ENCODE measurements at places on chromosomes 7 and 10.

GRCh38 chr7:24907311-24907886 is 72.6 kb downstream of the OSBPL3 start:
- no peak for DNase-seq

DNA sequence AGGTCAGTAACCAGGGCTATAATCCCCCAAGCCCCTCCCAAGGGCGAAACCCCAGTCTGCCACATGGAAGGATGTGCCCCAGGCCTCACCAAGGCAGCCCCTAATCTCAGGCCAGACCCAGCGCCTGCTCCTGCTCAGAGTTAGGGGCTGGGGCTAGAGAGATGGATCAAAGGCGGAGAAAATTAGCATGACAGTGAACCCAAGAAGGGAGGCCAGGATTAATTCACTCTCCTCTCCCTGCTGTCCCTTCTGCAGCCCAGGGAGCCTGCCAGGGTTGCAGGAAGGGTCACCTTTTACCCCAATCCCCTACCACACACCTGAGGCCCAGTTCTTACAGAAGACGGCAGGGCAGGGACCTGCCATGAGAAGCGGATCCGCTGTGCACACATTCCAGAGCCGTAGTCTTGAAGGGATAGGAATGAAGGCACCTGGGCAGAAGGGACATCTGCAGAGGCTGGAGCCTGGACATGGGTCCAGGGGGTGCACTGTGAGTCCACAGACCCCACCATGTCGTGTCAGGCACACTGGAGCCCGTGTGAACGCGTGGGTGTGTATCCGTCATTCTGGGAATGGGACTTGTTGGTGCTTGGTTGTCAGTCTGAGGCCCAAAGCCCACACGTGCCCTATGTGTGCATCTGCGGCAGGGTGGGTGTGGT is 11.9 kb upstream of the ZMIZ1 start:
- no peak for DNase-seq

DNA sequence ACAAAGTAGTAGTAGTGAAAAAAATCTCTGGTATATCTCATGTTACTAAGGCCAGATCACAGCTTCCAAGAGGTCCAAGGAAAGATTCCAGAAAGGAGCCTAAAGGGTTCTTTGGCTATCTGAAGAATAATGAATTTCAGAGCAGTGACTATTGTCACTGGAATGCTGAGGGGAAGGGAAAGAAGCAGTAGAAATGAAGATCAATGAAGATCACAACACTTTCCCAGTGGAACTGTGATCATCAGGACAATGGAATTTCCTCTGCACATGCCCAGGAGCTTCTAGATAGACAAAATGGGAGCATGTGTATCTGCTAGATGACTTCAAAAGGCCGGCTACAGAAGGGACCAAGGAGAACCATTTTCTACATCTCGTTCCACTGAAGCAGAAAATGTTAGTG is 219.5 kb upstream of the PHYHIPL start:
- no peak for DNase-seq

DNA sequence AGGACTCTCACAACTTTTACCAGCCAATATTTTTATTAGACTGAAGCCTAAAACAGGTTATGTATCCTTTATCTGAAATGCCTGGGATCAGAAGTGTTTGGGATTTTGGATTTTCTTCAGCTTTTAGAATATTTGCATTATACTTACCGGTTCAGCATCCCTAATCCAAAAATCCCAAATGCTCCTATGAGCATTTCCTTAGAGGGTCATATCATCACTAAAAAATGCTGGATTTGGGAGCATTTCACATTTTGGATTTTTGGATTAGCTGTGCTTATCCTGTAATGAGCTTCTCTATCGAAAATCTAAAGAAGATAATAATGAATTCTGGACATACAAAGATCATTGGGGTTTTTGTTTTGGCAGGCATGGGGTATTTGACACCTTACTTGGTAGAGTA is 53.0 kb downstream of the RALA start:
- no peak for DNase-seq

GRCh38 chr10:852386-852785 is 79.1 kb downstream of the LARP4B start:
- no peak for DNase-seq

GRCh38 chr10:119602241-119603095 is 5.7 kb upstream of the TIAL1 start:
- DNase-seq: peak; percentile 64

DNA sequence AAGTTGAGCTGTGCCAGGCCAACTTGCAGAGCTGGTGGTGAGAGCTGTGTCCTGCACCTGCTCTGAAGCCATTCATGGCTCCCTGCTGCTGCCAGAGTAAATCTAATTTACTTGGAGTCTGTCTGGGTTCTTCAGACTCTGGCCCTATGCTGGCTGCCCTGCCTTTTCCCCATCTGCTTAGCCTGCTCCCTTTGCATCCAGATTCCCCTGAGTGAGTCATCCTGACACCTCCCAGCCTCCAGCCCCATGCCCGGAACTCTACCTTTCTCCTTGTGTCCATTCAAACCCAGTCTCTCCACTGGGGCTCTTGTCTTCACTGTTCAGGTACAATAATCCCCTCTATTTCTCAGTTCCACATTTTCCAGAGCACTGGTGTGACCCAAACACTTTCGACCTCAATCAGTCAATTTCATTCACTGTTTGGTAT is 434.4 kb upstream of the ZMIZ1 start:
- DNase-seq: peak; percentile 29

DNA sequence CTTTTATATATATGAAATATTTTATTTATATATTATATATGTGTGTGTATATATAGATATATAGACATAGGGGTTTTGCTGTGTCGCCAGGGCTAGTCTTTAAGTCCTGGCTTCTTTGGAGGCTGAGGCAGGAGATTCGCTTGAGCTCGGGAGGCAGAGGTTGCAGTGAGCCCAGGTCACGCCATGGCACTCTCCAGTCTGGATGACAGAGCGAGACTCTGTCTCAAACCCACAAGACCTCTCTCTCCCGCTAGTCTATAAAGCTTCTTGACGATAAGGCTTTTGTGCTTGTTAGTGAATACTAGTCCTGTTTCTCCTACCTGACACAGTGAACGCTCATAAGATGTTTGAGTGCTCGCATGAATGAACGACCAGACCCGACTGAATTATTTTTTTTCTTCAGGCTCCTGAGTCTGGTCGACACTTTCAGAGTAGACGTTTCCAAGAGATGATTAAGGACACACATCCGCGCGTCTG is 577 bp upstream of the DDX21 start:
- DNase-seq: no peak

- DNase-seq: no peak
Measured at GRCh38 chr10:102229810-102230263, 3.7 kb downstream of the ELOVL3 start.

- peak; percentile 56 for DNase-seq
Measured at GRCh38 chr7:74164985-74165456, 9.1 kb upstream of the EIF4H start.

GRCh38 chr7:104943502-104944343 is 70.3 kb upstream of the KMT2E start:
- no peak for DNase-seq

GRCh38 chr7:40279991-40280390 is 145.2 kb downstream of the SUGCT start:
- DNase-seq: no peak

GRCh38 chr10:24889639-24890038 is 62.8 kb downstream of the PRTFDC1 start:
- DNase-seq: no peak

- no peak for DNase-seq
Measured at GRCh38 chr10:125263551-125263950, 103.2 kb upstream of the CTBP2 start.

GRCh38 chr10:111107846-111108245 is 31.0 kb downstream of the ADRA2A start:
- DNase-seq: no peak

GRCh38 chr7:128904381-128905197 is 5.9 kb downstream of the KCP start:
- no peak for DNase-seq

DNA sequence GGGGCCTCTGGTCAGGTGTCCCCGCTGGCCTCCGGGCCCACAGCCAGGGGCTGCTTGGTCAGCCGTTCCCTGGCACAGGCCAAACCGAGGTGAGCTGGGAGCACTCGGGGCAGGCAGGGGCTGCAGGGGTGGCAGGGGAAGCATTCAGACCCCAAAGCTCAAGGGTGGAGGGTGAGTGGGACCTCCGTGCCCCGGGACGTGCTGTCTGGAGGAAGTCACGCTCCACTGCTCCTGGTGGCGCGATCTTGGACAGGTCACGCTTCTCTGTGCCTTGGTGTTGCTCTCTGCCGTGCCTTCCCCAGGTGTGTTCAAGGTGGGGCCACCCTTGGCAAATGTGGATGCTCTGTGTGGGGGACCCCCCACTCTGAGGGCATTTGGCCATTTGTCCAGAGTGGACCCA is 24.6 kb upstream of the ELFN1 start:
- no peak for DNase-seq

DNA sequence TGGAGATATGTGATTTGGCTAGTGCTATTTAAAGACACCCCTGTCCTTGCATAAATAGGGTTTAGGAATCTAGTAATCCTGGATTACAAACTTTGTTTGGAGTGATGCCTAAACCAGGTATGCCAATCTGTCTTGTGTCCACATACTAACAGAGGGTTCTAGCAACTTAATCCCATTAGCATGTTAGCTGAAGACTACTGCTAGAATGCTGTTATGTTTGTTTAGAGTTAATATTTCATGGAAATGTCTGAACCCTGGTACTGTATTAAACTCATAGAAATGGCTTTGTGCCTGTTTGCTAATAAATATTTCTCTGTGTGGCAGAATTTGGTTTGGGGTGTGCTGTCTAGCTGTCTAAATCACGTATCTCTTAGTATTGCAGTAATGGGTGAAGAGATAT is 150.8 kb downstream of the PFKFB3 start:
- DNase-seq: no peak

DNA sequence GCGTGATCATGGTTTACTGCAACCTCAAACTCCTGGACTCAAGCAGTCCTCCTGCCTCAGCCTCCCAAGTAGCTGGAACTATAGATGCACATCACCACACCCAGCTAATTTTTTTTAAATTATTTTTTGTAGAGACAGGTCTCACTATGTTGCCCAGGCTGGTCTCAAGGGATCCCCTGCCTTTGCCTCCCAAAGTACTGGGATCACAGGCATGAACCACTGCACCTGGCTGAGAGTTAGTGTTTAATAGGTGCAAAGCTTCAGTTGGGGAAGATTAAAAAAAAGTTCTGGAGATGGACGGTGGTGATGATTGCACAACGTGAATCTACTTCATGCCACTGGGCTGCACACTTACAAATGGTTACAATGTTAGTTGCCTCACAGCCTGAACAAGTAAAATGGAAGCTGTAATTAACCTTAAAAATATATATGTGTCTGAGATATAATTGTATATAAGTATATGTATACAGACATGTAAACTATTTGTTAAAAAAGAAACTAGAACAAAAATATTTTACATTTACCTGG is 106.4 kb upstream of the ZNF438 start:
- no peak for DNase-seq

- no peak for DNase-seq
Measured at GRCh38 chr7:30475580-30475979, 3.0 kb downstream of the NOD1 start.

GRCh38 chr7:116653646-116654045 is 18.4 kb upstream of the MET start:
- DNase-seq: no peak

DNA sequence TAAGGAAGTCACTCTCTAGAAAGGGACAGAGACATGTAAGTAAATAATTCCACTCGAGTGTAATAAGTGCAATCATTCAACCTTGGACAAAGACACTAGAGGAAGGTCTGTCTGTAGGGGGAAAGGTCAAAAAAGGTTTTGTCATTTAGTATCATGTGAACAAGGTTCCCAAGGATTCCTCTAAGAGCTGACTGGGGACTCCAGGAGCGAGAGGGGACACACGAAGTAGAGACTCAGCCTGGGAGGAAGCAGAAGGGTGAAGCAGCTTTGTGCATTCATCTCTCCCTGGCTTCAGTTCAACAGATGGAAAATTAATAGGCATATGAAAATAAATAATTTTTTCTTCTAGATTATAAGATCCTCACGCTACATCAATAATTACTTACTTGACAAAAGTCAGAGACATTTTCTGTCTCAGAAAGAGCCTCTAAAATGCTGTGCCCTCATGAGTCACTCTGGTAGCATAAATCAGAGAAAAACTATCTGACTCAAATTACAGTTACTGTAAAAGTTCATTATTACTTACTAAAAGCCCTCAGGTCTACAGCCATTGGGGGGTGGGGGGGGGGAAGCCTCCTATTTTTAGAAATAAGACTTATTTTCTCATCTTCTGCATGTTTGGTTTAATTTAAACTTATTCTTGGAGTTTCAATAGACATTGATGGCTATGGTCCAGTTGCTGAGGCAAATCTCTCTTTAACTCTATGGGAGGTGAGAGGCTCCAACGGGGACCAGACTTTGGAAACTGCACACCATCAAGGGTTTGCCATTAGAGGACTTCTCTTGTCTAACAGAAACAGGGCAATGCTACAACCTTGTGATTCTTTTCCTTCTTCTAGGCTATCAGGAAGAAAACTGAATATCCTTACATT is 275.1 kb upstream of the KLF14 start:
- DNase-seq: no peak

- DNase-seq: no peak
Measured at GRCh38 chr7:22718200-22718711, 8.7 kb upstream of the IL6 start.

GRCh38 chr10:4648999-4649398 is 177.0 kb upstream of the AKR1E2 start:
- no peak for DNase-seq

GRCh38 chr7:114082642-114083165 is 163.9 kb upstream of the PPP1R3A start:
- DNase-seq: no peak

GRCh38 chr10:125363791-125364190 is 203.4 kb upstream of the CTBP2 start:
- DNase-seq: no peak

GRCh38 chr10:129933456-129934092 is 30.5 kb downstream of the EBF3 start:
- no peak for DNase-seq

DNA sequence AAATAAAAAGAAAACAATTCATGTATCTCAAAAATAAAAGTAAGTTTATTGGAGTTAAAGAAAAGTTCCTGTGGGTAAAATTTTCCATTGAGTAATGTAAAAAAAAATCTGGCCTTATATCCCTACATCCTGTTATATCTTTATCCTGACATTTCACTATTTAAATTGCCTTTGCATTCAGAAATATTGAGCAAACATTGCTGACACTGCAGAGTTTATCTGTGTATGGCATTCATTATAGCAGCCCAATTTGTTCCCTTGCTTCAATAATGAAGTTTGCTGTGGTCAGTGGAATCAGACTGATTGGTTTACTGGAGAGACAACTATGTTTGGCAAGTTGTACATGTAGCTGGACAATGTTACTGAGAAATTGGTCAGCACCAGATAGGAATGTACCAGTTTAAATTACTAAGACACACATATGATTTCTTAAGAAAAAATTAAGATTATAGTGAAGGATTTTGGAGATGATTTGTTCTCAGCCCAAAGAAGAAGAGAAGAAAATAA is 271.7 kb downstream of the ANKRD7 start:
- DNase-seq: no peak

Data from H1 (cell line).